ENCODE measurements at places on chromosomes 11 and 22.
A peak's percentile ranks its signal among the peaks of the same experiment; 100 is the strongest.

GRCh38 chr11:68315171-68315920 lies 3.0 kb downstream of the LRP5 start:
- no peak for DNase-seq

GRCh38 chr11:13104619-13105236 lies 95.6 kb downstream of the RASSF10 start:
- no peak for DNase-seq

DNA sequence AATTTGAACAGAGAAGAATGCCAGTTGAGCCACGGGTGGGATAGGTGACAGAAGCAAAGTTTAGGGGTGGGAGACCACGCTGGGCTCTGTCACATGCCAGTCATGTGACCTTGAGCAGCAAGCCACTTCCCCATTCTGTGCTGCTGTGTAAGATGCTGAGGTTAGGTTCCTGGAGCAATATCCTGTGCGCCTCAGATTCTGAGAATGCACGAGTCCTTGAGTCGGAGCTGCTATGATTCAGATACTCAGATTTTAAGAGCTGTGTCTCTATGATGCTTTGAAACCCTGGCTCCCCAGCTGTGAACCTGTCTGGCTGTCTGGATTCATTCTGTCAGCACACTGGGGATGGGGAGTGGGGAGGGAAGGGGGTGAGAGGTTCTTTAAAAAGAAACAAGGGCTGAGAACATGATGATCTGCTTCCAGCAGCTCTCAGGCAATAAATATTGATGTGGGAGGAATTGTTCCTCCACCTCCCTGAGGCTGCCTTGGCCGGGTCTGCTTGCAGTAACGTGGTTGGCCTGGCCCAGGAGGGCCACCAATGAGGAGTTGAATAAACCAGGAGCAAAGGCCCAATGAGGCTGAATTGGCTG lies 24.0 kb downstream of the SLCO2B1 start:
- DNase-seq: no peak

DNA sequence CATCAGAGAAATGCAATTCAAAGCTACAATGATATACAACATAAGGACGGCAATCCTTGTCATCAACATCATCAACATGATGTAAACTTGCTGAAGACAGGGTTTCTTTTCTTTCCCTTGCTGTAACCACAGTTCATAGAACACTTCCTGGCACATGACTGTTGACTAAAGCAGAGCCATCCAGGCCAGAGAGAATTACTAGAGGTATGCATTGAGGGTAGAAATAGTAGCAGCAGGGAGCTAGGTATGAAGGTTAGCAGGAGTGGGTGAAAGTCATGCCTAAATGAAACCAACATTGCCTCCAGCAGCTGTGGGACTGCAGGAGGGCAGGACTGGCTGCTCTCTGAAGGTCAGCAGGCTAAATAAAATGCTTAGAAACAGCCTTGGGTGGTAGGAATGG lies 103.7 kb downstream of the LRRC32 start:
- DNase-seq: no peak

DNA sequence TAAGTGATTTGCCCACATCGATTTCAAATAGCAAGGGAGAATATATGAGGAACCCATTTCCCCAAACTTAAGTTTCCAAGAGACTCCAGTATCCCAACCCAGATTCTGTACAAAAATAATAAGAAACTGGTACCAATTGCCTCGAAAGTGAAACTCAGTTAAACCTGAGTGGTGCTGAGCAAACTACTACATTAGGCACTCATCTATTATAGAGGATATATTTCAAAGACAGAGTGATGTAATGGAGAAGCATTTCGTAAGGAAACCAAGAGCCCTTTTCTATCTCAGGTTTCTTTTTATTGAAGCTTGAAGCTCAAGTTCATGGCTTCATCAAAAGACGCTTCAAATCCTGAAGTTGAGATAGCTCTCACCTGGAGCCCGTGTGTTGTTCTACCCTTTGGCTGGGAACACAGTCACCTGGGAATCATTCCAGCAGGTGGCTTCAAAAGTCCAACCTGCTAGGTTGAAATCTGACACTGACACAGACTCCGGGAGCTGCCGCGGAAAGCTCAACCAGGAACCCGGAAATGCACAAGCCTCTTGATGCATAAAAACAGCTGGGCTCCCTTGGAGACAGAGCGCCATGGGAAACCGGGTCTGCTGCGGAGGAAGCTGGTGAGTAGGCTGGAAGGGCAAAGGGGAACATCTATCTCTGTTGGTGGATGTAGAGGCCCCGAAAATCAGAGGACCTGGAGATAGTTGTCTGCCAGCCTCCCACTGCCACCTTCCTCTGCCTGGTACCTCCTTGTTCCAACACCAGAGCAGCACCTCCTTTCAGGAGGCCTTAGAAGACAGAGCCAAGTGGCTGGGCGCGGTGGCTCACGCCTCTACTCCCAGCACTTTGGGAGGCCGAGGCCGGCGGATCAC lies at the start of gene C11orf52:
TSS of gene C11orf52 (plus strand) at position 524 of the 867 bp plus-strand sequence. CDS start at position 584, 60 bp downstream.
- DNase-seq: no peak

DNA sequence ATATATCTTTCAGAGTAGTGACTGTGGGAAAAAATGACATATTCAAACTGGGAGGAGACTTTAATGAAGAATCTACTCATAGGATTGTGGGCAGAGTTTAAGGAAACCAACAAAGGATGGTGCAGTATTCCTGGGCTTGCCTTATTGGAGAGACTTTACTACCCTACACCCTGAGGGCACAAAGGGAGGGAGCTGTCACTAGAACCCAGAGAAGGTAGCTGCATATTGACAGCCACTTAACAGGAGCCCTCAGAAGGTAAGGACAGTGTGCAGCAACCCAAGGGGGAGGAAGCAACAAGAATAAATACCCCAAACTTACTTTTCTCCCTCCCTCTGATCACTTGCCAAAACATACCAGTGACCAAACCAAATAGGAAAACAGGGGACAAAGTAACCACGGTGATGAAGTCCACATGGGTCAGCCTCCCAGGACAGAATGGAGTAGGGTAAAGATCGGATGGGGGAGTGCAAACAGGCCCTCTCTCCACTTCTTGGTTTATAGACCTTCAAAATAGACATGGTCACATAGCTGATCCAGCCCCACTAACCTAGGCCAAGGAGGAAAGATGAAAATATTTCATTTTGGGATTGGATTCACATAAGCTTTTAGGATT lies 121.8 kb upstream of the SESN3 start:
- no peak for DNase-seq

GRCh38 chr22:23061471-23062280 lies 8.6 kb upstream of the GNAZ start:
- DNase-seq: no peak

DNA sequence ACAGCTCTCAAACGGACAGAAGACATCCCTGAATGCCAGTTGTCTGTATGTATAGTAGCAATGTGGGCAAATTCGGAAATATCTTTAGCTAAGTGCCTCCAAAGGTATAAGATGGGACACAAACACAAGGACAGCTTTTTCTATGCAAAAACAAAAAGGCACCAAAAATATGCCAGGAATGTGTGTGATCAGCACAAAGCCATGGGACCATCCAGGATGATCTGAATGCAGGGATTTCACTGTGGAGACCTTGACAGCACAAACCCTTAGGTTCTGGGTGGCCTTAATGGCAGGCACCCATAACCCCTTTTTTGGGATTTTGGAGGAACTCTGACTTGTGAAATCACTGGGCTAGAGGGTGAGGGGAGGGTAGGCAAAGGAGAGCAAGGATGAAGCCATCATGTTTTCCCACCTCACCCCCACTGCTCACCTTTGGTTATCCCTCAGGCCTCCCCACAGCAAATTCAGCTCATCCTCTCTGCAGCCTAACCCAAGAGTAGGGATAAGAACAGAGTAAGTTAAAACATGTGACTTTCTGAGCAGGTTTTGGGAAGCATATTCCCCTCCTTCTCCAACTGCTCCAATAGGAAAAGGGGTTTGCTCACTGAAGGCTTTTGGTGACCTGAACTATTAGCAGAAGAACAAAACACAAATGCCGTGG lies 154.6 kb downstream of the SNX19 start:
- DNase-seq: no peak

DNA sequence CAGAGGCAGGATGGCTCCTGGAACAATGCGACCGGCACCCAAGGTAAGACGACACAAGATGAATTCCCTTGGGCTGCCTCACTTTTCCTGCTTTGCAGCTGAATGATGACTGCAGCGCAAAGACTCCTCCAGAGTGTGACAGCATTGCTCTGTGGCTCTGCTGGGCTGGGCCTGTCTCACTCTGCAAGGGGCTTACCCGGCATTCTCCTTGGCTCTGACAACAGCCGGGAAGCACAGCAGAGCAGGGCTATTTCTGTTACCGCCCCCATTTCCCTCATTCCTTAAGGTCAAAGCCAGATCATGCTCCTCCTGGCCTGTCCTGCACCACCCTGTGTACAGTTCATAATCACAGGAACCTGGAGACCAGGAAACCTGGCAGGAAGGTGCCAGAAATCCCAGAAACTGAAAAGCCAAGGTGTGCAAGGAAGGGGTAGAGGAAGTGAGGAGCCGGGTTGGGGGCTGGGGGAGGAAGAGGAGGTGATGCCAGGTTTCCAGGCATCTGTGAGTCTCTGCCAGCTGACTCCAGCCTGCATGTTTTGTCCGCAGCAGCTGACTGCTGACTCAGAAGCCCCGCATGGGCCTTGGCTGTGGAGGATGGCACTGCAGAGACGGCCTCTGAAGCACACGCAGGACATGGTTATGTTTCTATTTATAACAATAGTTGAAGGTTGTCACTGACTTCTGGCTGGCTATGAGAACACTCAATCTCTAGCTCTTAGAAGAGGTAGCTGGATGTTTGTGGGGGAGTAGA lies 113.6 kb downstream of the MICAL3 start:
- no peak for DNase-seq

- peak; percentile 1 for DNase-seq
These were observed 40.2 kb upstream of the RBFOX2 start for GRCh38 chr22:36068776-36069344.

- peak; percentile 52 for DNase-seq
These were observed 12.4 kb upstream of the TEF start for GRCh38 chr22:41369424-41369745.

DNA sequence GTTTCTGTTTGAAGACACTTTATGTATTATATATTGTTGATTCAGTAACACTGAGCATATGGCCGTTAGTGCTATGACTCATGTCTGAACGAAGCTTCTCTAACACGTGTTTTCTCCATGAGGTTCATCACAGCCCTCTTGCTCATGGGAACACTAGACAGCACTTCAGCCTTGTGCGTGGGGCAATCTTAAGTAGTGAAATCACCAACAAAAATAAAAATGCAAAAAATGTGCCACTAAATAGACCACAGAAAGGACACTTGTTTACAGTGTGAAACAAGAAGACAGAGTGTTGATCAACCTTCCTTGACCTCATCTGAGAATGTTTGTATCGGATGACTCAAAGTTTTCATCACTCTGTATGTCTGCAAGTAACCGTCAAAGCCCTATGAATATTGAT lies 94.5 kb downstream of the FDX1 start:
- no peak for DNase-seq

GRCh38 chr22:26380072-26380830 lies 48.8 kb upstream of the ASPHD2 start:
- DNase-seq: no peak

GRCh38 chr11:14451825-14452224 lies 47.8 kb downstream of the COPB1 start:
- no peak for DNase-seq

DNA sequence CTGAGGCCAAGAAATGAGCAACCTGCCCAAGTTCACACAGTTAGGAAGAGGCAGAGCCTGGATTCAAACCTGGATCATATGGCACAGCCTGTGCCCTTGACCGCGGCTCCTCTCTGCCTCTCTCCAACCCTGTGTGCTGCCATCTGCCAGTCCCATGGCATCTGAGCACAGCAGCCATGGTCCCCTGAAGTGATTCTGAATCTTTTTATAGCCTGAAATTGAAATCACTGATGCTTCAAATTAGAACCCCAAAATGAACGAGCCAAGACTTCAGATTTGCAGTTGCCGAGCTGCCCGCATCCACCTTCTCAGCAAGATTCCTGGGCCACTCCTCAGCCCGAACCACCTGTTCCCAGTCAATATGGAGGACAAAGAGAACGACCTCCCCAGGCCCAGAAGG lies 252.7 kb downstream of the CTTN start:
- DNase-seq: no peak

DNA sequence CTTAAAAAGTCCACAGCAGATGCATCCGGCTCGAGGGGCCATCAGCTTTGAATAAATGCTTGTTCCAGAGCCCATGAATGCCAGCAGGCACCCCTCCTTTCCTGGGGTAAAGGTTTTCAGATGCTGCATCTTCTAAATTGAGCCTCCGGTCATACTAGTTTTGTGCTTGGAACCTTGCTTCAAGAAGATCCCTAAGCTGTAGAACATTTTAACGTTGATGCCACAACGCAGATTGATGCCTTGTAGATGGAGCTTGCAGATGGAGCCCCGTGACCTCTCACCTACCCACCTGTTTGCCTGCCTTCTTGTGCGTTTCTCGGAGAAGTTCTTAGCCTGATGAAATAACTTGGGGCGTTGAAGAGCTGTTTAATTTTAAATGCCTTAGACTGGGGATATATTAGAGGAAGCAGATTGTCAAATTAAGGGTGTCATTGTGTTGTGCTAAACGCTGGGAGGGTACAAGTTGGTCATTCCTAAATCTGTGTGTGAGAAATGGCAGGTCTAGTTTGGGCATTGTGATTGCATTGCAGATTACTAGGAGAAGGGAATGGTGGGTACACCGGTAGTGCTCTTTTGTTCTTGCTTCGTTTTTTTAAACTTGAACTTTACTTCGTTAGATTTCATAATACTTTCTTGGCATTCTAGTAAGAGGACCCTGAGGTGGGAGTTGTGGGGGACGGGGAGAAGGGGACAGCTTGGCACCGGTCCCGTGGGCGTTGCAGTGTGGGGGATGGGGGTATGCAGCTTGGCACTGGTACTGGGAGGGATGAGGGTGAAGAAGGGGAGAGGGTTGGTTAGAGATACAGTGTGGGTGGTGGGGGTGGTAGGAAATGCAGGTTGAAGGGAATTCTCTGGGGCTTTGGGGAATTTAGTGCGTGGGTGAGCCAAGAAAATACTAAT lies 1.9 kb downstream of the NEAT1 start:
- DNase-seq: no peak

DNA sequence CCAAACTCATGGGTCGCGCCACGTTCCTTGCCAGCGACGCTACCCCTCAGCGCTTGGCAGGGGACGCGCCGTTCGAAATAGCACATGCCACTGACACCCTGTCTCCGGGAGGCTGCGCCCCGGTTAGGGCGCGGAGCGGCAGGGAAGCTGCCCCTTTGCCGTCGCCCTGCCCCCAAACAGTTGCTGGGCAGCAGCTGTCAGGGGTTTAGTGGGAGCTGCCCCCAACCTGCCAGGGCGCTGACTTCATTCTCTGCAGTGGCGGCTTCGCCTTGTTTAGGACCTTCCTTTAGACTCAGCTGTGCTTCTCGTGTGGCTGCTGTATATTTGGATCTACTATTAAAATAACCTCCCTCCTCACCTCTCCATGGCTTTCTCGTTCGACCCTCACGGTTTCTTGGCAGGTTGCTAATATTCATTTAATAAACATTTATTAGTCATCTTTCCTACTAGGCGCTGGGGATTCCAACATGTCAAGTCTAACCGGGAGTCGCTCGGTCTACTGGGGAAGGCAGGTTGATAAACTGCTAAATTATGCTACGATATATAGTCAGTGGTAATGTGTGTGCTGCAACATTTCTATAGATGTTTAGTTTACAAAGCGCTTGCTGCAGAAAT lies 782 bp downstream of the TMEM109 start:
- no peak for DNase-seq

GRCh38 chr11:35856756-35857155 lies 87.1 kb upstream of the LDLRAD3 start:
- DNase-seq: no peak

- no peak for DNase-seq
These were observed 56.2 kb downstream of the BUD13 start for GRCh38 chr11:116716621-116717020.

GRCh38 chr11:6925636-6926207 lies 504 bp upstream of the ZNF215 start:
- DNase-seq: no peak

GRCh38 chr11:2104524-2105440 lies 34.4 kb downstream of the IGF2 start:
- no peak for DNase-seq
